NB4 (cell line): ENCODE measurements at places on chromosomes 5 and 9.

- no peak for DNase-seq
These were observed 42.6 kb downstream of the LARP1 start for GRCh38 chr5:154797762-154798161.

GRCh38 chr5:10279328-10279727, 28.4 kb downstream of the CMBL start:
- DNase-seq, result no peak

DNA sequence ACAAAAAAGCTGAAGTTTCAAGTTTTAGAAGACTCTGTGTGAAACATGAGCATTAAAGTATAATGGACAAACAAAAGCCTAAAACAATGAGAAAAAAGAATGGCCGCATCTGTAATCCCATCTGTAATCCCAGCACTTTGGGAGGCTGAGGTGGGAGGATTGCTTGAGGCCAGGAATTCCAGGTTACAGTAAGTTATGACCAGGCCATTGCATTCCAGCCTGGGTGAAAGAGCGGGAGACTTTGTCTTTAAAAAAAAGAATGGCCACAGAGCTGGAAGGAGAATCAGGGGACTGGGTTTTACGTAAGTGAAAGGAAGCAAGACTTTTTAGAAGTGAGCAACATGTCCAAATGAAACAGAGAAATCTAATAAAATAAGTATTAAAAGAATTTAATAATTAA, 2.6 kb upstream of the ATG10 start:
- DNase-seq, result no peak

DNA sequence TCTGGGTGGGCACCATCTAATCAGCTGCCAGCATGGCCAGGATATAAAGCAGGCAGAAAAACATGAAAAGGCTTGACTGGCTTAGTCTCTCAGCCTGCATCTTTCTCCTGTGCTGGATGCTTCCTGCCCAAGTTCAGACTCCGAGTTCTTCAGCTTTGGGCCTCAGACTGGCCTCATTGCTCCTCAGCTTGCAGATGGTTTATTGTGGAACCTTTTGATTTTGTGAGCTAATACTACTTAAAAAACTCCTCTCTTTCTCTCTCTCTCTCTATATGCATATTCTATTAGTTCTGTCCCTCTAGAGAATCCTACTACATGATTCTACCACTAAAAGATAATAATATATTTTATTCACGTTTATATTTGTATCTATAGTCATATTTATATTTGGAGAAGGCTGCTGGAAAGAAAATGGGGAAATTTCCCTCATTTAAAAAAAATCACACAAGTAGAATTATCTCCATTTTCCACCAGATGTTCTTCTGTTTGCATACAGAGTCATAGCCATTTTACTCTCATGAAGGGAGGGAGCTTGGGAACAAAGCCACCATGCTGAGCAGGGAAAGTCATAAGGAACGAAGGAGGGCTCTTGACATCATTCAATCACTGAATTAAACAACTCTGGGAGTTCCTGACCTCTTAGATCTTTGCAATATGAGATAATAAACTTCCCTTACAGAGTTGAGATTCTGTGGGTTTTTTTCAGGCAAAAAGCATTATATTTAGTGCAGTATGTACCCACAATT, 1137.4 kb upstream of the CDH18 start:
- DNase-seq, result no peak

DNA sequence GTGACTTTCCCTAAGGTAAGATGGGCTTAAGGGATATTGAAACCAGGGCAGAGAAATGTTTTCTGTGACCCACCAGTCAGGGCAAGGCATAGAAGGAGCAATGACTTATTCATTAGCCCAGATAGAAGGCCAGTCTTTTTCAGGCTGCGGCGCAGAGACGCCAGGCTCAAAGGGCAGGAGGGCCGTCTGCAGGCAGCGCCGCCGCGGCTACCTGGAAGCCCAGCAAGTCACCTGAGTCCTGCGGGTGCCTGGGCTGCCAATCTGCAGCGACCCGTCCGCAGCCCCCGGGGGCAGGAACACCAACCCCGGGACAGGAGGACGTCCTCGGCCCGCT, 322 bp upstream of the SH3GL2 start:
- no peak for DNase-seq

- no peak for DNase-seq
These were observed 27.7 kb upstream of the CTSL start for GRCh38 chr9:87698069-87698809.

GRCh38 chr5:80503641-80504040, 15.7 kb downstream of the FAM151B start:
- peak; percentile 80 for DNase-seq

GRCh38 chr5:153793699-153794098, 245.0 kb downstream of the FAM114A2 start:
- no peak for DNase-seq

GRCh38 chr5:159051421-159052282, 48.1 kb downstream of the EBF1 start:
- peak; percentile 62 for DNase-seq

DNA sequence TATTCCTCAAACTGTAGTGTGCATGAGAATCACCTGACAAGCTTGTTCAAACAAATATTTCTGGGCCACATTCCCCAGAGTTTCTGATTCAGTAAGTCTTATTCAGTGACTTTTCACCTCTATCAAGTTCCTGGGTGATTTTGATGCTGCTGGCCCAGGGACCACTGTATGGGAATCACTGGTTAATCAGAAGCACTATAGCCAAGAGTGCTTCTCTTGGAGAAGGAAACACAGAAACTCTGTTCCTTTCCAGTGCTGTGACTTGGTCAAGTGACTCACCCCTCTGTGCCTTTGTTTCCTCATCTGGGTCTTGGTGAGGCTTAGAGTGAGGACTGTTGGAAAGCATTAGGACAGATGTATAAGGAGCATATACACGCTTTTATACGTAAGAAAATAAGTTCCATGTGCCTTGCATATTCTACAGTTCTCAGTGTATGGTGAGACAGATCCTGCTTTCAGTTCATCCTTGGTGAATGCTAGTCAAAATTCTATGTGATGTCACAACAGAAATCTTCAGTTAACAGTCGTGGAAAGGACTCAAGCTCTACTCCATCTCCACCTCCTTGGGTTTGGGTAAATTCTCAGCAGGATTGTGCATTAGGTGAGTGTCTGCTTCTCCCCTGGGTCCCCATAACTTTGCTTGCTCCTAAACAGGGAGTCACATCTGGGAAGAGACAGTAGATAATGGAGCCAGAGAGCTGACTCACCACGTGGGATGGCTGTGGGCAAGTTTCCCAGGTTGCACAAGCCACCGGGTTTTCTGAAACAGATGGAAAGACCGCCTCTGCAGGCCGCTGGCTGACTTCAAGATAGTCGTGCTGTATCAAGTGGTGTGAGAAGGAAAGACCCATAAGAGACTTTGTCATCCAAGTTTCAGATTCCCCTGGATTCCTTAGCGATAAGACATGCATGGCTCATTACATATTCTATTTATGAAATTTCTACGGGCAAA, 117.0 kb downstream of the NXNL2 start:
- DNase-seq, result peak; percentile 61

GRCh38 chr9:84974855-84975254, 305.3 kb downstream of the NTRK2 start:
- no peak for DNase-seq

GRCh38 chr9:29806937-29807618, 2233.8 kb upstream of the C9orf72 start:
- no peak for DNase-seq

DNA sequence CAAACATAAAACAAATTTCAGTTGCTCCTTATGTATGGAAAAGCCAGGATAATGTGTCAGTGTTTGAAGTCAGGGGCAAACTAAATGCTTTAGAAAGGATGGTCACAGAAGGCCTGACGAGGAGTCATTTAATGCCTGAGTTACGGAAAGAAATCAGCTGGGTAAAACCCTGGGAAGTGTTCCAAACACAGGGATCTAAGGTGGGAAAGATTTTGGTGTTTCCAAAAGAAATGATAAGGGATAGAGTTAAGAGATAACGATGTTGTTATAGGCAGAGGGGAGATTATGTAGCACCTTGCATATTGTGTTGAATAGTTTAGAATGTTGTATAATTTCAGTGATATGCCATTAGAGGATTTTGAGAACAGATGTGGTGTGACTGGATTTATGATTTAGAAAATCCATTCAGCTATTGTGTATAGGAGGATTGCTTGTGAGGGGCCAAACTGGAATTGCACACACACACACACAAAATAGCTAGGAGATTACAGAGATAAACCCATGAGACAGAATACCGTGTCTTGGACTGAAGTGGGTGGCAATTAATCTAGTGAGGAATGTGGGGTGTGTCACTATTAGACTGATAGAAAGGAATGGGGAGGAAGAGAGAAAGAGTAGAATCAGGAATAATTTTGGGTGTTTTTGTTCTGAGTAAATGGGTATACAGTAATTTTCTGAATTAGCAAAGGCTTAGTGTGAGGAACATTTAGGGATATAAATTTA, 274.2 kb upstream of the DAB2 start:
- no peak for DNase-seq

DNA sequence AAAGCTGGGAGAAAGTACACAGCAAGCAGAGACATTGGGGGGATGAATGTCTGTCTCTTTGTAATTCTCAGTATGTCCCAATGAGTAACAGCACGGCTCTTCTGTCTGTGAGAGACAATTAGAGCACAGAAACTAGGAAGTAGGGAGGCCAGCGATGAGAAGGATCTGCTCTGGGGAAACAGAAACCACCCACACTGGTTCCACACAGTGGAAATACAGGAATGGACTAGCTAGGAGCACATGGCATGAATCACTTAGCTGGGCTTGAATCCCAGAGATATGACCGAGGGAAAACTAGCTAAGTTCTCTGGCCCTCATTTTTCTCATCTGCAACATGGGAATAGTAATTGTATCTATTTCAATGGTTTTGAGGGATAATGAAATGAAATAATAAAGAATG, 895.9 kb downstream of the TLE4 start:
- no peak for DNase-seq

- DNase-seq, result no peak
These were observed 23.9 kb downstream of the DCP2 start for GRCh38 chr5:113000466-113000865.

DNA sequence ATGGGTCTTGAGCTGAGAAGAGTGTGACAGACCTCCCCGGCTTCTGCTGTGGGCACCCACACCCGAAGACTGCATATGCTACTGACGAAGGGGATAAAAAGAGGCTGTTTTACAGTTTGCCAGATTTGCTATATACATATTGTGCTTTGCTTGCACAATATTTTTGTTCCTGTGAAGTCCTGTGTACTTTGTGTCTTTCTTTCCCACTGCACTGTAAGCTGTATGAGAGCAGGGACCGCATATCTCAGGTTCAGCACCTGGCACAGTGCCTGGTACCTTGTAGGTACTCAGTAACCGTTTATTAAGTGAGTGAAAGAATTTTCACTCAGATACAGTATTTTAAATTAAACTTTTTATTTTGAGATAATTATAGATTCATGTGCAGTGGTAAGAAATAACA, 8.2 kb upstream of the GARNL3 start:
- DNase-seq, result no peak

DNA sequence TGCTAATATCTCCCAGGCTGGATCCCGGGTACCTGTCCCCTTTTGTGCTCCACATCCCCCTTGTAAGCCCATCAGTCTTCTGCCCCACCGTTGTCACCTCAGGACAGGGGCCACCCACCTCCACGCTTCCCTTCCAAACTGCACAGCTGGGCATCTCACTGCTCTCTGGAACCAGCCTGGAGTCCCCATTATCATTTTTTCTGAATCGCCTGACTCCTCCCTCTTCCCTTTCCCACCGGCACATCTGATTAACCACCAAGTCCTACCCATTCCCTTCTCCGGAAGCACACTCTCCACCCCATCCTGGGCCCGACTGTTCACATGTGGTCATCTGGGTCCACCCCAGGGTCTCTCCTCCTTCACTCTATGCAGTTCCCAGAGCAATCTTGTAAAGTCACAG, 53.9 kb downstream of the PSD2 start:
- no peak for DNase-seq

GRCh38 chr5:170681013-170681433, 102.5 kb upstream of the GABRP start:
- peak; percentile 80 for DNase-seq

- DNase-seq, result no peak
These were observed 16.6 kb downstream of the TENT2 start for GRCh38 chr5:79628811-79629210.

GRCh38 chr5:74639807-74640449, 600 bp downstream of the ENC1 start:
- peak; percentile 71 for DNase-seq

GRCh38 chr9:136667940-136668760, 5.4 kb downstream of the EGFL7 start:
- no peak for DNase-seq

DNA sequence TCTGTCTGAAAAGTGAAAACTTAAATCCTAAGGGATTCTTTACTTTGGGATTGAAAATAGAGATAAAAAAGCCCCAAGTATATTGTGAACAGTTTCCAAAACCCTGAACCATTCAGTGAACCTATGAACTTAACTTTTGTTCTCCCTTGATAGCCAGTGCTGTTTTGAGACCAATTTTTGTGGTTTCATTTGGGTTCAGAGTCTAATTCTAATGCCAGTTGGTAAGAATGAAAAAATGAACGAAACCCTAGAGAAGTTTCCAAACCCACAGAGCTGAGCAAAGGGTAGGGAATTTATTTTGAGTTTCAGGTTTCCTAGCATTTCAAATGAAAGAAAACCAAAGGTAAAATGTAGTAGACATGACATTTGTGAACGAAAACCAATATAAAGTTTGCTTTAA, 1366.8 kb downstream of the EFNA5 start:
- DNase-seq, result no peak

- no peak for DNase-seq
These were observed 33.2 kb downstream of the PRDM6 start for GRCh38 chr5:123122273-123122672.

- DNase-seq, result no peak
These were observed 311.0 kb upstream of the IRX4 start for GRCh38 chr5:2193542-2194235.

- peak; percentile 60 for DNase-seq
These were observed 14.0 kb upstream of the JAK2 start for GRCh38 chr9:4970970-4971641.

DNA sequence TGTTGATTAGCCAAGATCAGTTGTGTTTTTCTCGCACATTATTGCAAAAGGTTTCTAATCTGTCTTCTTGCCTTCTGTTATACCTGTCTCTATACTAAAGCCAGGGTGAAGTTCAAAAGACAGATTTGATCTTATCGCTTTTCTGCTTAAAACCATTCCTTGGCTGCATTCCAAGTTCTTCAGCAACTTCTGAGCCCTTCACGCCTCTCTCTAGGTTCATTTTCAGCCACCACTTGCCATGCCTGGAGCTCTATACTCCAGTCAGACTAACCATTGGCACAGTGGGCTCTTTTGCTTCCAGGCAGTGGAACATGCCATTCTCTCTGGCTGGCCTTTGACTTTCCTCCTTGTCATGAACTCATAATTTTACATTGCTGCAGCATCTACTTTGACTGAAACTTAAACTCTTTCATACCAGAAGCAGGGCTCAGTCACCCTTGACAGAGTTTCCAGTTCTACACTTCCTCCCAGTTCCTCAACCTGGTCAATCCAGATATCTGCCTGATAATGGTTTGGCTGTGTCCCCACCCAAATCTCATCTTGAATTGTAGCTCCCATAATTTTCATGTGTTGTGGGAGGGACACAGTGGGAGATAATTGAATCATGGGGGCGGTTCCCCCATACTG, 114.4 kb downstream of the SLC12A2 start:
- DNase-seq, result no peak

- DNase-seq, result no peak
These were observed 22.1 kb downstream of the PAEP start for GRCh38 chr9:135583688-135584011.

- peak; percentile 22 for DNase-seq
These were observed 143.3 kb upstream of the SMARCA2 start for GRCh38 chr9:1871626-1872419.

GRCh38 chr5:164296603-164297080, 791.2 kb downstream of the MAT2B start:
- DNase-seq, result no peak

GRCh38 chr9:116191576-116192415, 38.2 kb downstream of the PAPPA start:
- DNase-seq, result no peak
